Activated T-cell treated with anti-CD3 and anti-CD28 coated beads, Interleukin-2, amount 50 U/mL, for 4 hours (primary cell): ENCODE measurements at places on chromosomes 7 and 10. TPM values are rescaled to one million over a fixed set of nuclear protein-coding genes. Genes with fewer than 3 reads are reported as not detected.

GRCh38 chr7:132424821-132425724, 151.2 kb downstream of the PLXNA4 start:
- no peak for DNase-seq

DNA sequence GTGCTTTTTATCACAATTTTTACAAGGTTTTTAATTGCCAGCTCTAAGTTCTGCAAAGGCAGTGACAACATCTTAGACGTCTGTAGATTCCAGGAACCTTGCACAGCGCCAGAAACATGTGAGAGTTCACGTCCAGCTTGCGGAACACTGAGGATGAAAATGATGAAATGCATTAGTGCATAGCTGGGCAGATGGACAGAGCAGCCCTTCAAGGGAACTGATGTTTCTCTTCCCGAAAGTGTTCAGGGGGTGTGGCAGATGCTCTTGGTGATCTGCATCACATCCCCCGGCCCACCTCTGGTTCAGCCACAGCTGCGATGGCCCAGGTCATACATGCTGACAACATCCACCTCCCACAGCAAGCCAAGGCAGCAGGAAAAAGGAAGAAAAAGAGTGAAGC, 40.9 kb downstream of the ITIH5 start:
- DNase-seq, result no peak

The C7orf33 gene
- total RNA-seq, result not detected

The GNG11 gene
- total RNA-seq, result not detected

DNA sequence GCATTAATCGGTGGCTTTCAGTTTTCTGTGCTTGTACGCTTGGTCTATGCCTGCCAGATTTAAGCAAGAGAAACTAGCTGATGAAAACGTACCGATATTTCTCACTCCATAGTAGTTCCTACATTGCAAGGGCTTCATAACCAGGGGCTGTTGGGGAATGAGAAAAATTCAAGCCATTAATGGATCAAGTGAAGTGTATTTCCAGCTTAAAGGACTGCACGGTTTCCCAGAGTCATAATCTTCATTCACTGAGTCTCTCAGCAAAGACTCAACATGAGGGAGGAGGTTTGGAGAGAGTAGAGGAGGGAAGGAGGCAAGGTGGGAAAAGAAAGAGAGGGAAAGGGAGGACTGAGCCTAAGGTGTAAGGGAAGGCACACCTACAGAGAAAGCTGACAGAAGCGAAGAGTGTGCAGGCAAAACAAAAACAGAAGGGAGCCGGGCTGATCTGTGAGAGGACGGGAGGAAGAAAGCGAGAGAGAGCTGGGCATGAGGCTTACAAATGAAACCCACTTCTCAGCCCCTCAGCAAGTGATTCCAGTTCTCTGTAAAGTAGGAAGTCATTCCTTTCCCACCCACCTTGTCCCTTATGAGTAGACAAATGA, 625 bp downstream of the GIMAP2 start:
- no peak for DNase-seq

GRCh38 chr7:219581-220150, 27.3 kb downstream of the FAM20C start:
- DNase-seq, result no peak

The PRSS37 gene
- not detected for total RNA-seq

DNA sequence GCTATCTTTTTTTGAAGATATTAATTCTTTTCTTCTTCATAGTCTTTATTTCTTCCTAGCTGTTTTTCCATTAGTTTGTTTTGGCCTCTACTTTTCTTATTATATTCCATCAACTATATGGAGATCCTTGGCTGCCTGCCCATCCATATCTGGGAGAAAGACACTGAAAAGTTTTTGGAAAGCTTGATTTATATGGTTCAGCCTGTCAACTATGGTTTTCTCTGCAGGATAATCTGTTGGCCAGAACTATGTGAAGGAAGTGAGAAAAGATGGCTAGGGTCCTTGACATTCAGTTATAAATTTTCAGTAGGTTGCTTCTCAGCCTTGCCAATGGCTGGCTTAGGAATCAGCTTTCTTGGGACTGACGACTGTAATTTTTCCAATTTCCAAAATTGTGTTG, 10.0 kb upstream of the CDK14 start:
- DNase-seq, result no peak

The ACSM6 gene
- not detected for total RNA-seq

DNA sequence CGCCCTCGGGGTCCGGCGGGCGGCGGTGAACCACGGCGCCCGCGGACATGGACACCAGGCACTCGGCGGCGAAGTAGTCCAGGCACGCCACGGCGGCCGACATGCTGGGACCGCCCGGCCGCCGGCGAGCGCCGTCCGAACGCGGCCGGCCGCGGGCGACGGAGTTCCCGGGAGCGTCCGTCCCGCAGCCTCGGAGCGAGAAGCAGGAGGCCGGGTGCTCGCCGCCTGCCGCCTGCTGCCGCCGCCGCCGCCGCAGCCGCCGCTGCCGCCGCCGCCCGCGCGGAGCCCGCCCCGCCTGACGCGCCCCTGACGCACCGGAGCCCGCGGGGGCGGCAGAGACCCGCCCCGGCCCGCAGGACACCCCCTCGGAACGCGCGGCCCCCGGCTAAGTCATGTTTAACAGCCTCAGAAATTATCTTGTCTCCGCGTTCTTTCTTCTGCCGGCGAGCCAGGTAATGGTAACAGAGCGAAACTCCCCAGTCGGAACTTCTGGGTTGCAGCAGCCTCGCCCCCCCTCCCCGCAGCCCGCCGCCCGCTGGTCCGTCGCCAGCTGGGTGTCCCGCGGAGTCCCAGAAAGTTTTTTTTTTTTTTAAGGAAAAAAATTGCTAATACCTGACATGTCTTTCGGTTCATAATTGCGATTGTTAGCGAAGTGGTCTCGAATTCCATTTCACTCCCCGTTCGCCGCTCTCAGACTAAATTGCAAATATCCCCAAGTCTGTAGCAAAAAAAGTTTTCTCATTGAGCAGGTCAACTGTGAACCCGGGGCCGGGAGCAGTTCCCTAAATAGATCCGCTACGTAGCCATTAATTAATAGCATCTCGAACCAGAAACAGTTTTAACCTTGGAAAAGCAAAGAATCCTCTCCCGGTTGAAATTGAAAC, at the start of gene KLF14:
Gene KLF14, minus strand, starts transcription at position 277 of the 884 bp plus-strand sequence. Its CDS starts 174 bp downstream, at position 103.
- DNase-seq, result peak; percentile 38

The MYL10 gene
- not detected for total RNA-seq

DNA sequence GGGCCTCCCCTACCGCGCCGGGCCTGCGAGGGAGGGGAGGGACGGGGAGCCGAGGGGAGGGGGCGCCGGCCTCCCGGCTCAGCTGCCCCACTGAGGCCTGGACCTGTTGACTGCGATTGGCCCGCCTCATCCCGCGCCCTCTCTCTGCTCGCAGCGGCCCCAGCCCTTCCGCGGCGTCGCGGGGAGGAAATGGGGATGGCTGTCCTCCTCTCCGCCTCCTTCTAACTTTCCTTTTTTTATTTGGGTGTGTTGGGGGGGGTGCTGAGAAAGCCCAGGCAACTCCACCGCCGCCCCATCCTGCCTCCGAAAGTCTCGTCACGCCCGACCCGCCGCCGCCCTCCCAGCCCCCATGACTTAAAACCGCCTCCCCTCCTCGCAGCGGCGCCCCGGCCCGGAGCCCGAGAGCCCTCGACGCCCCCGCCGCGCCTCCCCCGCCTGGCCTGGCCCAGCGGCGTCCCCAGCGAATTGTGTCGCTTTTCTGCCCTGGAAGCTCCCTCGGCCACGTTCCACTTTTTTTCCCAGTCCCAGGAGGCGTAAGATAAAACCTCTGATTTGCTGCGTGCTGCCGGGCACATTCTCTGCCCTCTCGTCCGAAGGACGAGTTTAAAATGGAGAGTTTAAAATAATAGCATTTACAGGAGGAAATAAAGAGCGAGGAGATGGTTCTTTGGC, 842 bp upstream of the SKIDA1 start:
- DNase-seq, result peak; percentile 59

The UBN2 gene
- 6.7 TPM for total RNA-seq

DNA sequence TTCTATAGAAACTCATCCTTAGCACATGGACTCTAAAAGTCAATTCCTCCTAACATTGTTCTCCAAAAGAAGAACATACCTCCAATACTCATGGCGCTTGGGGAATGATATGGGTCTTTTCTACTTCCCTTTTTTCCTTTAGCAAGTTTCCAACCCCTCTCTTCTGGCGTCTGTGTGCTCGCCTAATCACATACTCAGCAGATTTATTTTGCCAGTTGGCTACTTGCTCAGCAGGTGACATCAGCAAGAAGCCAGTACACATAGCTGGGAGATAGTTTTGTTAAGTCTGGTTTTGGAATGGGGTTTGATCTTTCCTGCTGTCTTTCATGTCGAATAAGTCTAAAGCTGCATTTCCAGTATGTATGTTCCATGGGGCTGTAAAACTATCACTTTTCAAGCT, 193.8 kb downstream of the POM121L12 start:
- DNase-seq, result no peak

DNA sequence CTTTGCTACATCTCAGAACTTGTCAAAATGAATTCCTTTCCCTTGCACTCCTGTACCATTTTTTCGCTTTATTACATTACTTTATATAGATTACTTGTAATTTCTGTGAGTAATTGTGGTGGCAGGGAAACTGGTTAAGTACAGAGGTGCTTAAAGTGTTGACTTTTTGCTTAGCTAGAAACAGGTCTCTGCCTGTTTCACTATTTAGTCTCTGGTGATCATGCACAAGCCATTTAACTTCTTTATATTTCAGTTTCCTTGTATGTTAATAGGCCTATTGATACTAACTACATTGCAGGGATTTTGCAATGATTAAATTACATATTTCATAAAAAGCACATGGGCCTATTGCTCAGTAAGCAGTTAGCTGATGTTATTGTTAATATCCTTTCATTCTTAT, 233.8 kb downstream of the PRKG1 start:
- no peak for DNase-seq

The LIPN gene
- not detected for total RNA-seq

The VAX1 gene
- total RNA-seq, result not detected

DNA sequence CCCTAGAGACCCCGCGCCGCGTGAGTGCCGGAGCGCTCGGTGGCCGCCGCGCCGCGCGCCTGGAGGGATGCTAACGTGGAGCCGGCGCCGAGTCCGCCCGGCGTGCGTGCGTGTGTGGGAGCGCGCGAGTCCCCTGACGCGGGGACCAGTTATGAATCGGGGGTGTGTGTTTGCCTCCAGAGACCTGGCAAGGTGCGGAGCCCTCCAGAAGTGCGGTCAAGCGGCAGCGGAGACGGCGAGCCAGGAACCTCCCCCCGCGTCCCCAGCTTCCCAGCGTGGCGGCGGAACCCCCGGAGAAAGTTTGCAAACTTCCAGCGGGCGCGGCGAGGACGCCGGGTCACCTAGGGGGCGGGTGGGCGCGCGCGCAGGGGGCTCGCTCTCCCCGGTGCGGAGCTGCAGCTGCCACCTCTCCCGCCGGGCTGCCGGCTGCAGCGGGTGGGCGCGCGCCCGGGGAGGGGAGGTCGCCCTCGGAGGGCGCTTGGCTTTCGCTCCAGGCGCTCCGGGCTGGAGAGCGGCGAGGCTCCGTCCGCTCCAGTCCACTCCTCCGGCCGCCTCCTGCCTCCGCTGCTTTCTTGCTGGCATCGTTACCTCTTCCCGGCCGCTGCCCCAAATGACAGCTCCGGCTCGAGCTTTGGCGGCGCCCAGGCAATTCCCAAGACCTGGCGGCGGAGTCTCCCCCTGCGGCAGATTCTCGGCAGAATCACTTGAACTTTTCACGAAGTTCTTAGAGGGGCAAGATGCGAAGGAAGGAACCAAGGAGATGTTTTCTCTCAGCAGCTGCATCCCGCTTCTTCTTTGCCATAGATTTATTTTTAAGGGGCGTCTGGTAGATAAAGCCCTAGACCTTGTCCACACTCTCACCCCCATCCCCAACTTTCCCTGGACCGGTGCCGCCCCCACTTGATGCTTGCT, 2.3 kb upstream of the CREB5 start:
- no peak for DNase-seq

GRCh38 chr10:75011221-75011620, 100.2 kb upstream of the SAMD8 start:
- DNase-seq, result no peak

GRCh38 chr10:89279421-89279869, 22.4 kb upstream of the IFIT2 start:
- DNase-seq, result no peak

The CALML3 gene
- total RNA-seq, result not detected

GRCh38 chr7:115230882-115231571, 309.1 kb downstream of the MDFIC start:
- no peak for DNase-seq

The TIMM23 gene
- 129 TPM for total RNA-seq

DNA sequence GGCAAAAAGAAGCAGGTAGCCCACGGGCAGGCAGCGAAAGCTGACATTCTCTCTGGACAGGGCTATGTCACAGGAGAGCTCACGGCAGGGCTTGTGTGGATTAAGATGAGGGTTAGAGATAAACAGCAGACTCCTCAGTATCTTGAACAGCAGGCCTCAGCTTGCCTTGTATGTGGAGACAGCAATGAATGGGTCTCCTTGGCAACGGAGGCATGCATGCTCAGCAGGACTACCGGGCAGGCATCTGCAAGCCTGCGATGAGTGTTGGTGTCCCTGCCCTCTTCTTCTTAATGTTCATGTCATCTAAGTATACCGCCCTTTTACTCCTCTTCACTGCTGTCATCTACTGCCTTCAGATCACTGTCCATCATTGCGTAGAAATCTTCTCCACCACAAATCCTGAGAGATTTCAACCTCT, 81.9 kb upstream of the C1GALT1 start:
- DNase-seq, result no peak

GRCh38 chr7:155813546-155814315, 1.5 kb upstream of the SHH start:
- DNase-seq, result no peak

DNA sequence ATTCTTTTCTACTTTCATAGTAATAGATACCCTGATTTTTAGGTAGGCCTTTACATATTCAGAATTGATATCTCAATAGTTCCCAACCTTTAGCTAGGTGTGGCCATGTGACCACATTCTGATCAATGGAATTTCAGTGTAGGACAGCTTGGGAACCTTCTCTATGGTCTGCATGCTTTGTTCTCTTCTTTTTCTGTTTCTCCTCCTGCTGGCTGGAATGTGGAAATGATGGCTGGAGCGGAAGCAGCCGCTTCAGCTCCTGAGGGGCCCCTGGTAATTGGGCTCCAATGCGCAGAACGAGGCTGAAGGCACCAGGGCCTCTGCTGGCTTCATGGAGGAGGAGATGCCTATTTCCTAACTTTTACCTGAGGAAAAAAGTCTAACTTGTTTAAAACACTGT, 152.6 kb downstream of the ZMYND11 start:
- DNase-seq, result no peak

The SEC24C gene
- 101 TPM for total RNA-seq

DNA sequence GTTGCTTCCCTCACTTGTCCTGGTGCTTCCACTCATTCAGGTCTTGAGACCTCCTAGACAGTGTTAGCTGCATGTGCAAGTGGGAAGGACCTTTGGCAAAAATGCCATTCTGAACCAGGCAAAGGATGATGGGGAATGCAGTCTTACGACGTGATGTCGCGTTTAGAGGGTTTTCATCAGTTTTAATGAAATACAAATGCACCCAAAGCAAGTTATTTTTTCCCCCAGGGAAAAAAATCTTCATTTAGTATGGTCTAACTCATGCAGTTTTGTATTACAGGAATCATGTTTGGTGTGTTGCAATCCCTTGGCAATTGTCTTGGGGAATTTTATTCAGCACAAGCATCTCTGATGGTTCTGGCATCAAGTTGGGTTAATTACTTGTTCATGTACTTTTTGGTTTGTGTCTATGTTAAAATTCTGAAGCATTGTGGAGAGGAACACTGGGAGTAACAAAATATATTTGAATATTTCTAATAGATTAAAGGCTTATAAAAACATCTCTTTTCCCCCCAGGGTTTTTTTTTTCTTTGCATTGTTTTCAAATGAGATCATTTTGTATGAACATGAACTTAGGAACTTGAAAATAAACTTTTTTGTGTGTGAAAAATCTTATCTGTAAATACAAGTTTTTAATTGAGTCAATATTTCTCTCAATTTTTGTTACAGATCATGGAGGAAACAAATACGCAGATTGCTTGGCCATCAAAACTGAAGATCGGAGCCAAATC, 188.9 kb downstream of the BICC1 start:
- no peak for DNase-seq
